ENCODE measurements at places on chromosomes 1 and 21.

GRCh38 chr1:204769997-204770396 lies 84.5 kb upstream of the LRRN2 start:
- DNase-seq = no peak

DNA sequence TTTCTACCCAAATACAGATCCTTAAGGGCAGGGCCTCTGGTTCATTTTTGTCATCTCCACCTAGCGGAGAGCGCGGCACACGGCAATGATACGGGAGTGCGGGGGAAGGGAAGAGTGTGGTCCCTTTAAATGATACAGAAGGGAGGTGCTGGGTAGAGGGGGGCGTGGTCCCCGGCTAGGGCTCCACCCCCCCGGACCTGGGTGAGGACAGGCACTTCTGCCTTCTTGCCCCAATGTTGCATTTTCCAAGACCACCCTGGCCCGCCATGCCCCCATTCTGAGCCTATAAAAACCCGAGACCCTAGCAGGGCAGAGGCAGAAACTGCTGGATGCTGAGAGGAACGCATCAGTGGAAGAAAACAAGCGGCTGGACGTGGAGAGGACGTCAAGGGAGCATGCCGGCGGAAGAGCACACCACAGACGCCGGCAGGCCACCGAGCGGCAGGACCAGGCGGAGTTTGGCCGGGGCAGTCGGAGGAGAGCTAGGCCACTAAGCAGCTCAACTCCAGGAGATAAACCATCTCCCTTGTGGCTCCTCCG lies 30.0 kb downstream of the LRRC3 start:
- peak; percentile 21 for DNase-seq

- DNase-seq = peak; percentile 79
Measured at GRCh38 chr1:224623743-224624333, 7.7 kb downstream of the CNIH3 start.

GRCh38 chr1:30637183-30637980 lies 86.0 kb downstream of the MATN1 start:
- no peak for DNase-seq
